ENCODE measurements at places on chromosomes 2 and 18.

DNA sequence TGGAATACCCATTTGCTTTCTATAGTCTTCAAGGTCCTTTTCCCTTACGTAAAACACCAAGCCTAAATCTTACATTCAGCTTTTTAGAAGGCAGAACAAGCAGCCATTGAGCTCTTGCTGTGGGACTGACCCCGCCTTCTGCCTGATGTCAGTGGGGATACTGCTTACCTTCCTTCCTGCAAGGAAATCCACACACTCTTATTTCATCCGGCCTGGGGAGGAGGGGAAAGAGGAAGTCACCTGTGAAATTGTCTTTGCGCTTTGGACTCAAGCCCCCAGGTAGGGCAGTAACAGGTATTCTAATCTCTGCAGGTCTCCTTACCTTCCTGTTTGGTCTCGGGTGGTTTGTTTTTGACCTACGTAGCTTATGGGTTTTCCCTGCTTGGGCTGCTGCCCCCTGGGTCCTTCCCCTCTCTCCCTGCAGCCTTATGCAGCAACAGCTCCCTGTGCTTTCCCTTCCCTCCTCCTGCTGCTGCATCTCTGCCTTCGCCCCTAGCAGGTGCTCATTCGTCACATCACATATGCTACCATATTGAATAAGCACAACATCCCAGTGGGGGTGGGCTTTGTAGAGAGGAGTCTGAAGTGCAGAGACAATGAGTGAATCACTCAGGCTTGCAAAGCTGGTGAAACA is 402.5 kb upstream of the TRIB2 start:
- DNase-seq: no peak

GRCh38 chr2:181312515-181312927 is 144.7 kb upstream of the ITGA4 start:
- peak; percentile 14 for DNase-seq

DNA sequence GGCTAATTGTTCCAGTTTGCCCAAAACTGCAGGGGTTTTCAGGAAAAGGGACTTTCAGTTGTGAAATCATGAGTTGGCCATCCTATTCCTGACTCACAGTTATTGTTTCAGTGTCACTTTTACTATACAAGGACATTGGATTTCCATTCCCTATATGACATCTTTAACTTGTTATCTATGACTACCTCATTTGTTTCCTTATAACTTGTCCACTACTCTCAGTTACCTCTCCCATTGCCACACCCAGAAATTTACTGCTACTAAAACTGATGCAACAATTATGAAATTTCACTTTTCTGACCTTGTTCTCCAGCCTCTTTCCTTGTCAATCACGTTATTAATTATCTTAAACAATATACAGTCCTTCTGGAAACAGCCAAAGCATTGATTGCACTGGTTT is 116.5 kb upstream of the ZNF804A start:
- no peak for DNase-seq

DNA sequence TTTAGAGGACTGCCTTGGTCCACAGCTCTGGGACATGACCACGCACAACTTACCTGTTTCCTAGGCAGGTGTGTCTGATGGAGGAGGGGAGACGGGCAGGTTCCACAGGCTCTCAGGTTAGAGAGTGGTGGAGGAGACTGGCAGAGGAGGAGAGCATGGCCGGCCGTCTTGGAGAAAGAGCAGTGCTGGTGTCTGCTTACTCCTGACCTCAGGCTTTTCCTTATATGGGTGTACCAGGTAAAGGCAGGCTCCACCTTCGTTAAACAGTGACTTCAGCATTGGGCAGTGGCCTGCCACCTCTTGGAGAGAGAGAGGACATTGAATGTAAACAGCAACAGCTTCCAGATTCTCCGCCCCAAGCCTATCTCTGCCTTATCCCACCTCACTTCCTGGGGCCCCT is at the start of gene CAPN13:
Gene CAPN13, minus strand, starts transcription at position 198 of the 400 bp plus-strand sequence. CDS start 20,121 bp downstream, outside the sequence.
- DNase-seq: no peak

- DNase-seq: no peak
Observed at GRCh38 chr2:30257266-30258214, 26.2 kb downstream of the LBH start.

- no peak for DNase-seq
Observed at GRCh38 chr2:64534363-64534762, 10.2 kb downstream of the AFTPH start.

DNA sequence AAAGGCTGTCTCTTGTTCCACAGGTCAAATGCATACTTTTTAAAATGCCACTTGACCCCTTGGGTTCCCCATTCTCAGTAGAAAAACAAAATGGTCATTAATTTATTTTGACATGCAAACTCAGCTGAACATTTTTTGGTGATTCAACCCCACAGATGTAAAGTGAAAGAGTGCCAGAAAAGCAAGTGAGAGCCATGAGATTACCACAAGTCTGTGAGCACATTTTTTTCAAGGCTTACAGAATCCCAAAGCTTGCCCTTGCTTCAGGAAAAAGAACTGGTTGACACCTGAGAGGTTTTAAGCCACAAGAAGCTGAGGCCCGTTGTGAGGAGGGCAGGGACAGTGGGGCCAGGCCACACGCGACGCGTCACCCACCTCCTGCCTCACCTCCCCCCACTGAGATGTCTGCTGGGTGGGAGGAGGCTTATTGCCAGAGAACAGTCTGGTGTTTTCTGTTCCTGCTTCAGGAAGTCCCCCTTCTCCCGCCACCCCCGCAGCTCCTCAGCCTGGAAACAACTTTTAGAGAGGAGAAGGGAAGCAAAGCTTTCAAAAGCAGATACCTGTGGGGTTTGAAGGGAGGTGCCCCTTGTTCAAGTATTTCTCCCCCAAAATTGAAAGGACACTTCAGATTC is 70.4 kb upstream of the CYP1B1 start:
- peak; percentile 36 for DNase-seq

GRCh38 chr2:101036562-101036961 is 34.5 kb downstream of the RPL31 start:
- peak; percentile 51 for DNase-seq

DNA sequence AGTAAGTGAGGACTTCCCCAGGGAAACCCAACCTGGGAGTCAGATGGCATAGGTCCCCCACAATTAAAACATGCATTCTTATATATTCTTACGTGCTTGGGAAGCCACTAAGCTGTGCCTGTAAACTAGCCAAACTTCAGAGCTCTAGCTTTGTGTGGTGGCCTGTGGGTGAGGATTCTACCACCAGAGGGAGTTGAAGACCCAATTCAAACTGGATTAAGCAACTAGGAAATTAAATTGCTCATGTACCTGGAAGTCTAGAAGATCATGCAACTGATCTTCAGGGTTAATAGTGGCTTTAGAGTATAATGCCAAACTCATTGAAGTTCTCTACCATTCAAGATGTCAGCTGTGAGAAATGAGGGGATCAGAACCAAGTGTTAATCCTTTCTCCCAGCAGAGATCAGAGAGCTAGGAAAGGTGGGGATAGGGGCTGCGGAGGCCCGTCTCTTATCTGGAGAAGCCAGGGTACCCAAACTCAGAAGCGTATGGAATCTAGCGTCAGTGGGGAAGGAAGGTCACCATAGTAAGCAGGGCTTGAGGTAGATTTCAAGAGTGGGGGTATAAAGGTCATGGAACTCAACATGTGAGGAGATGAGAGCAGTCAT is 53.2 kb upstream of the CCDC85A start:
- no peak for DNase-seq

DNA sequence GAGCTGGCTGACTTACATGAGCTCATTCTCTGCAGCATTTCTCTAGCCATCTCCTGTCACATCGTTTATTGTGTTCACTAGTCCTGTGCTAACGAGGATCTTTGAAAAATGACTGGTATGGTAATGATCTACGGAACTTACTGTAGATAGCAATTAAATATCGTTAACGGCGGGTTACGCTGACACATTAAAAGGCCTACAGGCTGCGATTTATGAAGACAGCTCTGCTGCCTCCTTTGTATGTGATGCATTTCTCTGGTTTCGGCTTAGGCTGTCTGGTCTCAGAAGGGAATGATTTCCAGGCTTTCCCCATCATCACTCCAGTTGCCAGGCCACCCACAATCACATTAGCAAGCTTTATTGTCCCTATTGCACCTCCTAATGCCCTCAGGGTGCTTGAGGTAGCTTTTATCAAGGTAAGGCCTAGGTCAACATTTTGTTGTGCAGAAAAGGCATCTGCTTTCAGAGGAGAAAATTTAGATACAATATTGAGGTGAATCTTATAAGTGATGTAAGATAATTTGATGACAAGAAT is 284.4 kb downstream of the SOX11 start:
- DNase-seq: no peak
